ENCODE measurements at places on chromosomes 2 and 18.

- DNase-seq = no peak
Observed at GRCh38 chr18:77019641-77020040, 112.9 kb downstream of the MBP start.

GRCh38 chr2:216645636-216645950, 12.4 kb downstream of the IGFBP2 start:
- no peak for DNase-seq

- peak; percentile 52 for DNase-seq
Observed at GRCh38 chr2:30862054-30862651, 54.9 kb upstream of the CAPN13 start.

DNA sequence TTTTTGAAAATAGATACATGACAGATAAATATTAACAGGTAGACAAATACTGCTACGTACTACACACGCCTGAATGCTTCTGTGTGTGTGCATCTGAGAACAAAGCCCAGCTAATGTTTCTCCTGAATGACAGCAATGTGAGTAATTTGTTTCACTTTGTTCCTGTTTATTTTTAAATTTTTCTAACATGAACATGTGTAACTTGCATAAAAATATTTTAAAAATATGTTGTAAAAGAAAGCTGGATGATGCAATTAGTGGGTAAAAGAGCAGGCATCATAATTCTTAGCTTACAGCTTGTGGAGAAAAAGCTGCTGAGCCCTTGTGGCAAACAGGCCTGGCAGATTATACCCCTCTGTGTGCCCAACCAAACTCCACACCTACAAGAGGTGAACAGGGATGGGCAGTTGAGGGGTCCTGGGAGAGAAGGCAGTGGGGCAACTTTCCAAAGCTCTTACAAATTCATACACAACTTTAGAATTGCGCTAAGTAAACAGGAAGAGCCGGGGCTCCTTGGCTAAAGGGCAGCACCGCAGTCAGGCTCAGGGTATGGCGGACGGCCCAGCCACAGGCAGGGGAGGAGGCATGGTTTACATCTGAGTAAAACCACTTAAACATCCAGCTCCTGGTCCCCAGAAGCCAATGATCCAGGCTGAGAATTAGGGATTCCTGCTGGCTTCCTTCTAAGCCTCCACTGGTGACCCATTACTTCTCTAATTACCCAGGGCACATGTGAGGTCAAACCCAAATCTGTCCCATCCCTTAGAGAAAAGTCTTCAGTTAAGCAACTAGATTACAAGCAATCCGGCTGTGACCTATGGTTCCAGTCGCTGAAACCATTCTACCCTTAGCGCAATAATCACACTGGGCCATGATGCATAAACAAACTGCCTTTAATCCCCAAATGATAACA, 14.0 kb downstream of the PXDN start:
- DNase-seq = no peak

GRCh38 chr18:14941256-14941655, 193.3 kb downstream of the ANKRD30B start:
- no peak for DNase-seq

DNA sequence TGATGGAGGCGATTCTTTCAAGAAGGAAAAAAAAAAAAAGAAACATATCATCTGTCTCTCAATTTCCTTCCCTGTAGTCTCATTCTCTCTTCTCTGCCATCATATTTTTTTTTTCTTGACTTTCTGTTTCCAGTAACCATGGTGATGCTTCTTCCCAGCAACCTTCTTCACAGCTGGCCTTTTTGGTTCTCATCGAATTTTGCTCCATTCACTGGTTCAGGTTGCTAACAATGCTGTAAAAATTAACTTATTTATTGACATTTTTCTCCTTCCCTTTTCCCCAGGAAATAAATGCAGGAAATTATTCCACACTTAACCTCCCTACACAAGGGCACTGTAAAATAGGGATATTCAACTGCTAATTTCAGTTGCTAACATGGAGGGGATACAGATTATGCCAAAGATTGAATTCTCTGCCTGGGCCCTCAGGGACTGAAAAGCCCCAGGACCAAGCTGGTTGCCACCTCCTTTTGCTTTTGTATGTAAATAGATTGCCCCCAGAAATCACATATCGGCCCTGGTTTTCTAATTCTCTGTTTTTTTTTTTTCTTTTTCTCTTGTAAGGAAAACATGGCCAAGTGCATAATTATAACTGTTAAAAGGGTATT, 154.7 kb downstream of the MAP2 start:
- DNase-seq = no peak

DNA sequence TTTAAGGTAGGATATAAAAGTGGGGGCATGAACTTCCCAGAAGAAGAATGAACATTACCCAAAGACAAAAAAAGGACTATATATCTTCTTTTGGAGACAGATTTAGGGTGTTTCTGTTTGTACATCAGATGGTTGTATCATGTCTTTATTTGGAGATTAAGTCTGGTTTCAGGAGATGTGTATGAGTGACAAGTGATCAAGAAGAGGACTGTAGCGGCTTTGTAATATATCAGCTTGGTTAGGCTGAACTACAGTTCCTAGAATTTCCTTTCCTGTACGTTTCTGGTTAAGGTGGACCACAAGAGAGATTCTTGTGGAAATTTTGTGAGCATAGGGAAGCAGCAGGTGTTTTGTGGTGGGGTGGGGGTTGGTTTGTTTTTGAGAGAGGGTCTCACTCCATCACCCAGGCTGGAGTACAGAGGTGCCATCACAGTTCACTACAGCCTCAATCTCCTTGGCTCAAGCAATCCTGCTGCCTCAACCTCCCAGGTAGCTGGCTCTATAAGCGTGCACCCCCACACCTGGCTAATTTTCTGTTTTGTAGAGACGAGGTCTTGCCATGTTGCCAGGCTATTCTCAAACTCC, 287.1 kb upstream of the MGAT5 start:
- DNase-seq = no peak

GRCh38 chr2:222311319-222311977, 12.7 kb upstream of the PAX3 start:
- no peak for DNase-seq

DNA sequence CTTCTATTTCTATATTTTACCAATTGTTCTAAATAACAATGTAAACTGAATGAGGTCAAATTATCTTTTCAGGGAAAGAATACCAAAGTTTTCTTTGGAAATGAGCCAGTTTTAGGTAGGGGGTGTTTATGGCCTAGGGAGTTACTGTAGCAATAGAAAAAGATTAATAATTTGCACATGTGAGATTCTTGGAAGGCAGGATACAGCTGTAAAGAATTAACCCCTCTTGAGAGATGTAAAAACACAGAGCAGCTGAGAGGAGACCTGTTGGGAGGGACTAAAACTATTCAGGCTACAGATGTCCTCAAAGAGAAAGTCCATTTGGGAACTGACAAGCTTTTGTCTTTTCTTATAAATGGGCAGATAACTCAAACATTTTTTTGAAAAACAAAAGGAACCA, 182.2 kb downstream of the FIGN start:
- DNase-seq = no peak

- DNase-seq = no peak
Observed at GRCh38 chr2:102470168-102470567, 2.9 kb upstream of the SLC9A4 start.

GRCh38 chr2:176137906-176138305, 8.4 kb downstream of the HOXD8 start:
- DNase-seq = no peak

- DNase-seq = no peak
Observed at GRCh38 chr2:188494906-188495305, 203.2 kb downstream of the GULP1 start.

- no peak for DNase-seq
Observed at GRCh38 chr2:11169333-11169732, 14.1 kb downstream of the SLC66A3 start.

- no peak for DNase-seq
Observed at GRCh38 chr2:144583381-144583729, 63.4 kb upstream of the ZEB2 start.

- DNase-seq = no peak
Observed at GRCh38 chr2:196949116-196949515, 22.6 kb upstream of the PGAP1 start.

DNA sequence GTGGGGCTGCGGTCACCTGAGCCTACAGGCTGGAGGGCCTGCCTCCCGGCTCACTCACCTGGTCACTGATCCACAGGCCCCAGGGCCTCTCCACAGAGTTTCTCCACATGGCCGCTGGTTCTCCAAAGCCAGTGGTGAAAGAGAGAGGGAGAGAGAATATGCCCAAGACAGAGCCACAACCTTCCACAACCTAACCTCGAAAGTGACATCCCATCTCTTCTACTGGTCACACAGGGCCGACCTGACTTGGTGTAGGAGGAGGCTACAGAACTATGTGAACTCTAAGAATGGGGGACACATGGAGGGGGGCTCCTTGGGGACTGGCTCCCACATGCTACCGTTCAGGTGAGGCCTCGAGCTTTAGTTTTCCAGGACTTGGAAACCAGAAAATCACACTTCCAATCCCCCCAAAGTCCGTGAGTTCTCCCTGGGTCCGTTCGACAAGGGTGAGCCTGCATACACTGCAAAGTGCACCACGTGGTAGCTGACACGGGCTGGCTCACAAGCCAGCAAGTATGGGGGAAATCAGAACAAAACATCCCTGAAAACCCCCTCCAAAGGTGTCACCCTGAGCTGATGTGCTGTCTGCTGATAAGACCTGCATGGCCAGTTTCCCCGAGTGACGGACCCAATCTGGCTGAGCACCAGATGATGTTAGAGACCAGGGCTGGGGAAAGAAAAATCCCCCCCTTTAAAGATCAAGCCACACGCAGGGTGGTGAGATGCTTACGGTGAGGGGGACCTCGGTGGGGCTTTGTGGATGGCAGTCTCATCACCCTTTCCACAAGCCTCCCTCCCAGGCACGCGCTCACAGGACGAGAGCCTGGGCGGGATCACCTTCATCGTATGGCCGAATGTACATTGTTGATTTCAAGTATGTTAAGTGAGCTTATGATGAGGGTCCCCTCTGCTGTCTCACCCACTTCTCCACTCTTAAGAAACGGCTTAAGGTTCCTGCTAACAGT, 54.2 kb upstream of the SEMA4C start:
- DNase-seq = no peak

DNA sequence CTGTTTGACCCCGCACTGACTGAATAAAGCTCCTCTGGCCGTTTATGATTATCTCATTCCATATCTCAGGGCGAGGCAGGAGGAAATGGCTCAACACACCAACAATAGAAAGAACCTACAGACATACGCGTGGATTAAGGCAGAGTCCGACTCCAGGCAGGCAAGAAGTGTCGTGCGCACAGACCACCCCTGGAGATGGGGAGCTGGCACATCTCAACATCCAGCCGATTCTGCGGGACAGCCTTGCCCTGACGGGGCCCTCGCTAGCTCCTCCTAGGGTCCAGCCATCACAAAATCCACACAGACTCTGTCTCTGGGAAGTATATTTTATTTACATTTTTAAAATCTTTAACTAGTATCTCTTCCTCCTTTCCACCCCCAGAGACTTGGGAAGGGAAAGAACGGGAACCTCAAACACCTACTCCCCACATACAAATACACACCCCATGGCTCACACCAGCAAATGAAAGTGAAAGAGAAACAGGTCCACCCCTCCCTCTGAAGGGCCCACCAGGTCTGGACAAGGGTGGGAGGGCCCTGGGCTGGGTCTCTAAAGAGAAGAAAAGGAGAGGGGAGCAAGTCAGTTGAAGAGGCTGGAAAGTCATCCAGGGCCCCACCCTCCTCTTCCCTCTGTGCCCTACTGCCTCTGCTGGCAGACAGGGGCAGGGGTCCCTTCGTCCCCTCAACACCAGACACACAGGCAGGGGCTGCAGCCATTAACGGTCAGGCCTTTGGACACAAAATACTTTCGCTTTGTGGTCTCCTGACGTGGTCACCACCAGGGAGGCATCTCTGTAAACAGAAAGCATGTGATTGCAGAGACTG, 3.2 kb downstream of the GPBAR1 start:
- peak; percentile 18 for DNase-seq

DNA sequence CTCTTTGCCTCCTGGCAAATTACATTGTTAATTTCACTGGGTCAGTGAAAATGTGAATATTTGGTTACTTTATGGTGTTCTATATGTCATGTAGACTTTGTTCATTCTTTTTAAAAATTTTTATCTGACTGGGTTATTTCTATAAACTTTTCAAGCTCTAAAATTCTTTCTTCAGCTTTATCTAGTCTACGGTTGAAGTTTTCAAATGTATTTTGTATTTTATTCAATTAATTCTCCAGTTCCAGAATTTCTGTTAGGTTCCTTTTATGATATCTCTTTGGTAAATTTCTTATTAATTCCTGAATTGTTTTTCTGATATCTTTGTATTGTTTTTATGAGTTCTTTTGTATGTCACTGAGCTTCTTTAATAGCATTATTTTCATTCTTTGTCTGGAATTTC, 228.1 kb downstream of the LPIN1 start:
- no peak for DNase-seq

- no peak for DNase-seq
Observed at GRCh38 chr2:9416267-9416961, 6.9 kb downstream of the ITGB1BP1 start.

DNA sequence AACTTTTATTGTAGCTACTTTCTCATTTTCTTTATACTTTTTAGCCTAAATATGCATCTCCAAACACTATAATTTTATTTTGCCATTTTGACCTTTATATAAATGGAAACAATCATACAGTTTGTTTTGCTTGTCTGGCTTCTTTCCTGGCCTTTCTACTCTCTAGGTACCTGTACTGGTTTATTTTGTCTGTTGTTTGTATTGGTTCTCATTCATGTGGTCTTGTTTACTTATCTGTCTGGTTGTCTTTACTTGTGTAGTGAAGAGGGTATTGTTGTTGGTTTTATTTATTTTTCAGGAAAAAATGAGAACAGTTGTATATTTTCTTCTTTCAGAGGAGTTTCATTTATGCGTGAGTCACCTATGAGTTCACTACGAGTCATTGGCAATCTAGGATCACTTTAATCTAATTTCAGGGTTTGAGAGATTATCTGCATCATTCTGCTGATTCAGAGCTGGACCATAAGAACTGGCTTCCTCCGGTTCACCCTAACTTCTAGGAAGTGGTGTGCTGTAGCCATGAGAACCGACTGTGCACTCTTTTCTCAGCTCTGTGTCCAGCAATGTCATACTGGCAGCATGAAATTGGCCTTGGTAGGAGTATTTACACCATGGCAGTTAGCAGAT, 33.1 kb upstream of the HDAC4 start:
- DNase-seq = no peak

DNA sequence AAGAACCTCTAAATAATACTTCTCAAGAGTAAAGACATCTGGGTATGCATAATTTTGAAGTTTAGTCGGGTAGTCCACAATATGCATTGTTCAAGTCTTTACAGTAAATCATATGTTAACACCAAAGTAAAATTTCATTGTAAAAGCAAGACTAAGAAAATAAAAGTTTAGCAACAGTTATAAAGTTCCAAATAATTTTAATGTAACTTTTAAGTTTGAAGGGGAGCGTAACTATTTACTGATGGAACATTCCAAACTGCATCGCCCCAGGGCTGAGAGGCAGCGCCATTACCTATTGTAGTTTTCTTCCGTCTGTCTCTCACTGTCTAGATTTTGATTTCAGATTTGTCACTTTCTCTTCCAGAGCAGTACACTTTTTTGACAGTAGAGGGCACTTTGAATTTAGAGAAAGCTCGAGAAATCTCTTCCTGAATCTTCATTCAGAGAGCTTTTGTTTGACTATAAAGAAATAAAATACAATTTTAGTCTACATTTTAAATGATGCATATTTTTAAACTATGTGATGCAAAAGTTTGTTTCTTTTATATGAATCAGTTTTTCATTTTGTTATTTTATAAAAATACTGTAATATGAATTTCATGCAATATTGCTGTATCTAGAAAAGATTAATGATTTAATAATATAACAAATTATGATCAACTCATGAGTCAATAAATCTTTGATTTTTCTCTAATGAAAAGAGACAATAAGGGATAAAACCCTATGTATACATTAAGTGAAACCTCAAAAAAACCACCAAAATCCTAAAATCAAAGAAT, 389.8 kb downstream of the FIGN start:
- DNase-seq = no peak
